Activated T-cell treated with anti-CD3 and anti-CD28 coated beads, Interleukin-2, amount 50 U/mL, for 72 hours (primary cell): ENCODE measurements at places on chromosomes 6 and 20. TPM values are rescaled to one million over a fixed set of nuclear protein-coding genes. Genes with fewer than 3 reads are reported as not detected.

The PPIL4 gene
- 42.0 TPM for total RNA-seq

The GPX5 gene
- not detected for total RNA-seq

The HNF4A gene
- total RNA-seq: not detected

The CAPN11 gene
- total RNA-seq: 0.39 TPM
